ENCODE measurements at places on chromosomes 12 and 14. TPM values are rescaled to one million over a fixed set of nuclear protein-coding genes. Genes with fewer than 3 reads are reported as not detected.

The TNFRSF1A gene
- total RNA-seq: 506 TPM

The KITLG gene
- total RNA-seq: 11.4 TPM

The CARMIL3 gene
- total RNA-seq: not detected

The TAS2R20 gene
- total RNA-seq: 1.0 TPM

The DEGS2 gene
- total RNA-seq: not detected

The RIPK3 gene
- total RNA-seq: 2.2 TPM

The STAT6 gene
- 106 TPM for total RNA-seq

Data from cardiac ventricle fibroblast (primary cell).